NCI-H1417 treated with DMSO at 0.1 percent for 48 hours (cell line): ENCODE measurements at places on chromosomes 7 and 10.

- DNase-seq, result no peak
These were observed 16.2 kb upstream of the DNAJB6 start for GRCh38 chr7:157320608-157320980.

- DNase-seq, result no peak
These were observed 29.0 kb upstream of the IL6 start for GRCh38 chr7:22697876-22698606.

DNA sequence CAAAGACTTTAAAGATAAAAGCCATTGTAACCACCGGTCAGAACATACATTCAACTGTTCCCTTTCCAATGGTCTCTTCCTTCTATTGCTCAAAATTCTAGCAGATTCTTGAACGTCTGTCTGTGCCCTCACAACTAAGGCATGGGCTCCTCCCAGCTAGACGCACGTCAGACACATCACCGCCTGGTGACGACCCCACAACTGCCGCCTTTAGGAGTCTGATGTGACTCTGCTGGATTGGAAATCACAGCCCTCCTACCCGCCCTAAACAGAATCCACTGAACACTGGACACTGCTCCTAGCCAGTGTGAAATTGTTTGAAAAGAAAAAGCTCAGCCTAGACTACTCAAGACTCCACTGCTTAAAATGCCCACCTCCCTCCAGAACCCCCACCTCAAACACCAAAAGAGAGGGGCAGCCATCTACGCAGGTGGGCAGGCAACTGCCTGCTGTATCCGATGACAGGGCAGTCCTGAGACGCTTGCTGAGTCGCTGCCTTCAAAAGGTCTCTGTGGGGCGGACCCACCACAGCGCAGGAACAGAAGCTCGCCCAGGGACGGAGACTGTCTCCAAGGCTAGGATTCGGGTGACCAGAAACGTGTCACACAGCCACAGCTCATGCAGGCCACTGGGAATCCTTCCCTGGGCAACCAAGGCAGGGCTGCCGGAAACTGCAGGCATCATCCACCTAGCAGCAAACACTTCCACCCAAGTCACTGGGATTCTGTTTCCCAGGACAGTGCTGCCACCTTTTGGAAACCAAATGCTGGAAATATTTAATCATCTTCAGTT is 34.7 kb downstream of the GSDME start:
- DNase-seq, result no peak

GRCh38 chr7:18583305-18583704 is 87.8 kb downstream of the HDAC9 start:
- DNase-seq, result no peak

DNA sequence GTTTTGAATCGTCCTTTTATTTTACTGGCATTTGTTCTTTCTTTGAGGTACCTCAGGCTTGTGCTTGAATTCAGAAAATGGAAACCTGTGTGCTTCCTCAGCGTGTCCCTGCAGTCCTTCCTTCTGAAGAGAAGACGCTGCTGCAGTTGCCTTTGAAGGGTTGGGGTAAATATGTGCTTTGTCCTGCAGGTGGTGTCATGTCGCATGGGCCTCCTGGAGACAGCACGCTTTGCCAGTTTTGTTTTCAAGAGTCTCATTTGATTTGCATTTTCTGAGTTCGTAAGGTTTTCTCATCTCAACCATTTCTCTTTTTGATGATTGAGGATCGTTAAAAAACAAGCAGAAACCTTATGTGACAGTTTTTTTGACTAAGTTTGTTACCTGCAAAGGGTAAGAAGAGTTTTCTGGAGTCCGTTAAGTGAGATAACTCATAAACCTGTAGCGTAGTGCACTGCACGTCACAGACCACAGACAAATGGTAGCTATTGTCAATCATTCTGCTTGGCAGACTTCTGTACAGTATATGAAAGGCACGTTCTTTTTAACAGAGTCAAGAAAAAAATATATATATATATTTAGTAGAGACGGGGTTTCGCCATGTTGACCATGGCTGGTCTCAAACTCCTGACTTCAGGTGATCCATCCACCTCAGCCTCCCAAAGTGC is 57.0 kb downstream of the CDC123 start:
- DNase-seq, result no peak

- DNase-seq, result no peak
These were observed 251.1 kb downstream of the GPR37 start for GRCh38 chr7:124514471-124514870.
